ENCODE measurements at places on chromosomes 1 and 21.

DNA sequence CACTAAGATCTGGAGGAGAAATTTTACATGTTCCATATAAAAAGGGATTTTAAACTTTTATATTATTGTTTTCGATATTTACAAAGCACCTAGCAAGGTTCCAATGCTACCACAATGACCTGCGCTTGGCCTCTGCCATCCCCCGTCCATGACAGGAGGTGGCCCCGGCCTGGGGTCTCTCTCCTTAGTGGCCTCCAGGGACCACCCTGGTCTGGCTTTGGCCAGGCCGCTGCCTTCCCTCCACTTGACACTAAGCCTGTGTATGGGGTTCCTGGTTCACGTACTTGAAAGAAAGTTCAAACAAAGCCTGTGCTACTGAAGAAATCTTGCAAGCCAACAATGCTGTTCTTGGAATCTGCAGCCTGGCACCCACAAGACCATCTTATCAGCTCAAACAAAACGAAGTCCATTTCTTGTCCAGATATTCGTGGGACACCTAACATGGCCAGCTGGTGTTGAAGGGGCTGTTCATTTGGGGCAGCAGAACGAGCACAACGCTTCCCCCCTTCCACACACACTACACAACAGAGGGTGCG lies 12.8 kb downstream of the PRDM15 start:
- DNase-seq, result no peak

- no peak for DNase-seq
Measured at GRCh38 chr1:234686035-234686434, 76.1 kb upstream of the IRF2BP2 start.

- DNase-seq, result no peak
Measured at GRCh38 chr1:229408458-229409037, 25.3 kb downstream of the ACTA1 start.

DNA sequence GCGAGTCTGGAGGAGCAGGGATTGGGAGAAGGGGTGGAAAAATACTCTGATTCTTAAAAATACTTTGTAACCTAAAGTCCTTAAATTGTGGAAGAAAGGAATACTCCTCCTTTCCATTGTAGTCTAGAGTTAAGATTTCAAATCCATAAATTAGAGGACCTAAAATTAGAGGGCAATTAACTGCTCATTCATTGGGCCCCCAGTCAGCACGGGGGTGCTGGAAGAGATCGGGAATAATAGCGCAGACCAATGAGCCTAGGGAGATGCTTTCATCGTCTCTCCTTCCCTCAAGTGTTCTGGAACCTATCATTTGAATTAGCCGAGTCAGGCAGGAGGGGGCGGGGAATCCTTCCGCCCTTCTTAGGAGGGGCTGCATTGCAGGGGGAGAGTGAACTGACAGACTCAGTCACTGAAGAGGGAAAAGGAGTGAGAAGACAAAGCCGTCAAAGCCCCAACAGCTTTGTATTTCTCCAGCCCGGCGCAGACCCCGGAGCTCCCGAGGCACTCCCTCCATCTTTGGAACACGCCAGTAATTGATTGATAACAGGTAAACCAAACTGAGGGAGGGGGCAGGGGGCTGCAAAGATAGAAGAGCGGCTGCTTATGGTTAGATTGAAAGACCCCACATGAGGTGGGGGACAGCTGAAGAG lies at the start of gene MLLT11:
Gene MLLT11, plus strand, starts transcription at position 391 of the 650 bp plus-strand sequence. CDS start 6,828 bp downstream, outside the sequence.
- DNase-seq, result peak; percentile 78

DNA sequence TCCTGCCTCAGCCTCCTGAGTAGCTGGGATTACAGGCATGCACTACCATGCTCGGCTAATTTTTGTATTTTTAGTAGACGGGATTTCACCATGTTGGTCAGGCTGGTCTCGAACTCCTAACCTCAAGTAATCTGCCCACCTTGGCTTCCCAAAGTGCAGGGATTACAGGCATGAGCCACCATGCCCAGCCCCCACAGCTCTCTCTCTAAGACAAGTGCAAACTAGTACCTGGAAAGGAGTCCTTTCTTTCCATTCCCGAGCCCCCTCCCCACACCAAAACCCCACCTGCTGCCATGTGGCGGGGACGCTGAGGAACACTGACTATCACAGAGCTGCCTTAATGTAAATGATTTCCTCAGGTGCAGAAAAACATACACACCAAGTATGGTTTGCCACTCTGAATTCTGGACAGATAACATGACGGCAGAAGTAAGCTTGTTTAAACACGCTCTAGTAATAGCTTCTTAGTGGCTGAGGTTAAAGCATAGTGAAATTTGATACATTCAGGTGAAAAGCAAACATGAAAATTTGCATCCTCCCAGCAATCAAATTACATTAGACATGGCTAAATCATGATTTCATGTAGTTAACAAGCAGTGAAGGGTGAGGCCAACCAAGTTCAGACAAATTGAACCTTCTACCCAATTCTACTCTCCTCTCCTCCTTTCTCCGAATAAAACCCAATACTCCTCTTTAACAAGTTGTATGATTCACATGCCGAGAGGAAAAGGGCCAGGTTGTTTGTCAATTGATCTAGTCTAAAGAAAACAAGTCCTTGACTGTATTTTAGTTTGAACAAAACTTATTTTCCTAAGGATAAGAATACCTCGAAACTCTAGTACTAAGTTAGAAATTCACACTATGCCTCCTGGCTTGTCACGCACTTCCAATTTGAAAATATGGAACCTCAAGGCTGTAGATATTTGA lies 19.8 kb downstream of the ERRFI1 start:
- DNase-seq, result no peak

- peak; percentile 75 for DNase-seq
Measured at GRCh38 chr1:45892068-45892785, 88.8 kb downstream of the MAST2 start.

GRCh38 chr1:64265141-64265540 lies 61.7 kb downstream of the UBE2U start:
- DNase-seq, result no peak

DNA sequence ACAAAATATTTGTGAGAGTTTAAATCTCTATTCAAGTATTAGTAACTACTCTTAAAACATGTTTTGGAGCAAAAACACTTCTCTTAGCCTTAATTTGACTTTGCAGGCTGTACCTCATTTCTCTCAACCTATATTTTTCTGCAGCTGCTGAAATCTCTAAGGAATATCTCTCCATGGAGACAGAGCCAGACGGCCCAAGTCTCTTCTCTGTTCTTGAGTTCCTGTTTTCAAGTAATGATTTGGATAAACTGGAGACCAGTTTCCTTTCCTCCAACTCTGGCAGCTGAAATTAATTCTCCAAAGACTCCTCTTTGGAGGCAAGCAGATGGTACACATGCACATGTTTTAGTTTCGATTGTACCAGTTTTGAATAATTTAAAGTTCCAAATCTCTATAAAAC lies 659.7 kb upstream of the NEGR1 start:
- DNase-seq, result no peak

DNA sequence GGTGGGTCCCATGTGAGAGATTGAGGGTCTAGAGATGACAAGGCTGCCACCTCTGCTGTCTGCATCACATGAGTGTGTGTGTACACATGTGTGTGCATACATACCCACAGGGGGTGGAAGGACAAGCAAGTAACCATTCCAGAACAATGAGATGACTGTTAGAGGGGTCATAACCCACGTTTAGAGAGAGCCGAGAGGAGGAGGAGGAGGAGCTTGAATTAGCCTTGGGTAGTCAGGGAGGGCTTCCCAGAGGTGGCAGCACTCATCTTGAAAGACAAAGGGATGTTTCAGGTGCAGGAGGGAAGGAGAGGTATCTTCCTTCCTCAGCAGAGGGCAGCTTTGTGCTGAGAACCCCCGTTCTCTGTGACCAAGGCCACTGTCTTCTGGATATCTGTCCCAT lies 21.3 kb downstream of the TNFRSF1B start:
- DNase-seq, result no peak

DNA sequence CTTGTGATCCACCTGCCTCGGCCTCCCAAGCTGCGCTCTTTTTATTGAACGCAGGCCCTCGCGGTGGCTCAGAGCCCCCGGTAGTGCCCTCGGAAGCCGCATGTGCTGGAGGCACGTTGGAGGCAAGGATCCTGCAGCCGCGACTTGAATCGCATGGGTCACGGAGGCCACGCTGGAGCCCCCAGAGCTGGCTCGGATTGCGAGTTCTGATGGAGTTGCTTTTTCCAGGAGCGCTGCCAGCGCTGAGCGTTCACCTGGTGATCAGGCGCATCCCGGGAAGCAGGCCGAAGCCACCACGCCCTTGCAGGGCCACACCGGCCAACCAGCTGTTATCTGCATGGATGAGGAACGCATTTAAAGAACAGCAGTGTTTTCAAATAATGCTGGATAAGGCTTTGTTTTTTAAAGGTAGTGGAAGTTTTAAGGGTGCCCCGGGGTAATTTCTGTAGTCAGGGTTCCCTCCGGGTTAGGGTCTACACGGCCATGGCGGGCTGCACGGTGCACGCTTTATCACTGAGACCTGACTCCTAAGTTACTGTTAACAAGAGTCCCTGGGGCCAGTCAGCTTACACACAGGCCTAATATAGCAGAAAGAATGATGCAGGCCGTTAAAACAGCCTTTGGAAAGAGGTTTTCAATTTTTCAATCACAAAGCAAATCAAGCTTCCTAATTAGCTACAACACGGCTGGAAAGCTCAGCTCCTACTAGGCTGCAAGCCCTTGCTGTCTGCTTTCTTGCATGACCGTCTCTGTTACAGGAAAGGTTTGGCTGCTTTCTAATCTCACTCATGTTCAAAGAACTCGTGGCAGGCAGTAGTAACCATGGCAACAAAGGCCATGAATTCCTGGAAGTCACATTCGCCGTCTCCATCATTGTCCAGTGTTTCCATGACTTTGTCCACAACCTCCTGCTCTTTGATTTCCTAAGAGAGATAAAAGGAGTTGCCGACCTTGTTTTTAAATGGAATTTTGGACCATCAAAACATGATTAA lies 6.0 kb downstream of the S100B start:
- DNase-seq, result no peak

GRCh38 chr1:196309386-196309785 lies 298.9 kb downstream of the KCNT2 start:
- peak; percentile 32 for DNase-seq

GRCh38 chr1:22880174-22880601 lies 92.5 kb downstream of the LACTBL1 start:
- DNase-seq, result no peak

GRCh38 chr1:25732821-25733220 lies 67.2 kb upstream of the SELENON start:
- no peak for DNase-seq

DNA sequence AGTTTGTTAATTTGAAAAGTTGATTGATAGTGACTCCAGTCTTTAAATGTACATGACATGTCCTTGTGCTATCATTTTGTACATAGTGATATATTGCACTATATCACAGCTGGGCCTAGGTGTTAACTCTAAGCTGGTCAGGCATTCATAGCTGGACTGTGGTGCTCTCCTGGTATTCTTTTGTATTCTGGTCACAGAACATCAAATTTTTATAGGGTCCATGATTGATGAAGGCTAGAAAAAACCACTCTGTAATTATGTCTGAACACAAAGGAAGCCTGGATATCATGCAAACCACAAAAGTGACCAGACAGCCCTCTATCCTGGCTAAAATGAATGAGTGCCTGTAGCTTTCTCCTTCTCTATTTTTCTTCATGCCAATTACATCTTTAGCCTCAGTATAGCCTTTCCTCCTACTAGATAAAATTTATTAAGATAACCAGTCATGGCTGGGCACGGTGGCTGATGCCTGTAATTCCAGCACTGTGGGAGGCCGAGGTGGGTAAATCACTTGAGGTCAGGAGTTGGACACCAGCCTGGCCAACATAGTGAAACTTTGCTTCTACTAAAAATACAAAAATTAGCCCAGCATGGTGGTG lies 134.9 kb upstream of the B3GALT2 start:
- DNase-seq, result peak; percentile 51

GRCh38 chr1:167765496-167765895 lies 43.7 kb downstream of the MPZL1 start:
- DNase-seq, result no peak

GRCh38 chr1:33931111-33931475 lies 67.2 kb downstream of the HMGB4 start:
- no peak for DNase-seq

DNA sequence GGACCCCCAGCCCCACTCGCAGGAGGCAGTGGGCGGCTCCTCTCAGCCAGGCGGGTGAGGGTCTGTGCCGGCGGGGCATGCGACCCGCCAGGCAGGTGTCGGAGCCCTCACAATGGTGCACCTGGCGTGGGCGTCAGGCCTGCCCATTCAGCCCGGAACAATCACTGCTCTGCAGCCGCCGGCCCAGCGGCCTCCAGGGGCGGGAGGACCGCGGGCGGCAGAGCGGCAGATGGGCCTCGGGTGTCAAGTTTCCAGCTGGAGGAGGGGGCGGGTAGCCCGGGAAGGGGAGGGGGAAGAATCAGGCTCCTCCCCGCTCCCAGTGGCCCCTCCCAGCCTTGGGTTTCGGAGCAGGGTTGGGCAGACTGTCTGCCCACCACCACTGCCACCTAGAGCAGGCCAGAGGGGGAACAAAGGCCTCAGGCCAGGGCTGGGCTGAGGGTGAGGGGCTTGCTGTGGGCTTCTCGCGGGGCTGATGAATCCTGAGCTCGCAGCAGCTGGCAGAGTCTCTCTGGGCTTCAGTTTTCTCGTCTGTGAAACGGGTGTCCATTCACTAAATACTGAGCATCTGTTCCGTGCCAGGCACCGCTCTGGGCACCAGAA lies 39.5 kb upstream of the CASZ1 start:
- DNase-seq, result no peak

- DNase-seq, result no peak
Measured at GRCh38 chr1:11535316-11535715, 56.4 kb downstream of the DISP3 start.

DNA sequence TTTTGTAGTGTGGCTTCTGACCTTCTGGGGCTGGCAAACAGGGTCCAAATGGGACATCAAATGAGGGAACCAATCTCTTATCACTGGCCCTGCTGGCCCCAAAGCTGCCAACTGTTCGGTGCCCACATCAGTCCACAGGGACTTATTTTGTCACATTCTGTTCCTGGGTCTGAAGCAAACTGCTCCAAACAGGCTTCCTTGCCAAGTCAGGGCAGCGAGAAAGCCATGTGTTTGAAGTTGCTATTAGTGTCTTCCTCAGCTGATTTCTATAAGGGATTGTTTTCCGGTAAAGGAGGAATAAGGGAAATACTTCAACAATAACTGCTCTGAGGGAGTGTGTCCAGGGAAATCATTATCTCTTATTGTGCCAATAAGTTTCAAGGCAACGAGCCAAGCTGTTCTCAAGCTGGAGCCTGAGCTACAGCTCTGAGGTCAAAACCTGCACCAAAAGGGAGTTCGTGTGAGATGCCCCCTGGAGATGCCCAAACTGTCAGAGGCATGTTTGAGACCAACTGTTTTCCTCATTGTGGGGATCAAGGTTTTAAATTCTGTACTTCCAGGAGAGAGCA lies 381.4 kb upstream of the PROX1 start:
- no peak for DNase-seq
